ENCODE measurements at places on chromosomes 6 and 20.

- no peak for DNase-seq
- no peak overlapping the region for H3K4me3 ChIP-seq
- H3K4me1 ChIP-seq = no peaks in the 10 kb centered on the region
- H3K27me3 ChIP-seq = no peaks in the 10 kb centered on the region
These were observed 431.8 kb upstream of the MAN1A1 start for GRCh38 chr6:119781365-119781764.

DNA sequence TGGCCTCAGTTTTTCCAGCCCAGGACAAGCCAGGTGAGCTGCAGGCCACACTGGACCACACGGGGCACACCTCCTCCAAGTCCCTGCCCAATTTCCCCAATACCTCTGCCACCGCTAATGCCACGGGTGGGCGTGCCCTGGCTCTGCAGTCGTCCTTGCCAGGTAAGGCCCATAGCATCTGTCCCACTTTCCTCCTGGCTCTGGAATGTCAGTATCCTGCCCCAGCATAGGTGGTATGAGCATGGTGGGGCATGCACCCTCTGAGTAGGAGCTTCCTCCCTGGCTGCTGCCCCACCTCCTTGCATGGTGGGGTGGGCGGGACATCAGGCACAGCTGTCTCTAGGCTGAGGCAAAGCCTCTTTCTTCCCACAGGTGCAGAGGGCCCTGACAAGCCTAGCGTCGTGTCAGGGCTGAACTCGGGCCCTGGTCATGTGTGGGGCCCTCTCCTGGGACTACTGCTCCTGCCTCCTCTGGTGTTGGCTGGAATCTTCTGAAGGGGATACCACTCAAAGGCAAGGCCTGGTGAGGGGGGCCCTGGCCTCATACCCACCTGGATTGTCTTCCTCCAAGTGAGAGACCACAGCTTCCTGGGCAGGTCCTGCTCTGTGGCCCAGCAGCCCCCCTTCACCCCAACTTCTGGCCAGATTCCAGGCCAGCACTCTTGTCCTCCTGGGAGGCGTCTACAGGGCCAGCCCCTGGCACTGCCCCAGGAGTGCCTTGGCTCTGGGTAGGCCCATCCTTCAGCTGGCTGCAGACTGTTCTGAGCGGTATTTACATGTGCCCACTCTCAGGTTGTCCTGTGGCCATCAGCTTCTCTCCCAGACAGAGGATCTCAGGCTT is 9.1 kb downstream of the PI16 start:
- H3K36me3 ChIP-seq = no peaks in the 10 kb centered on the region
- H3K27me3 ChIP-seq = no peaks in the 10 kb centered on the region
- H3K27ac ChIP-seq = no peak overlapping the region
- no peak for DNase-seq
- peaks cover 11% of the 10 kb centered on the region for H3K4me1 ChIP-seq
- H3K4me3 ChIP-seq = no peak overlapping the region

DNA sequence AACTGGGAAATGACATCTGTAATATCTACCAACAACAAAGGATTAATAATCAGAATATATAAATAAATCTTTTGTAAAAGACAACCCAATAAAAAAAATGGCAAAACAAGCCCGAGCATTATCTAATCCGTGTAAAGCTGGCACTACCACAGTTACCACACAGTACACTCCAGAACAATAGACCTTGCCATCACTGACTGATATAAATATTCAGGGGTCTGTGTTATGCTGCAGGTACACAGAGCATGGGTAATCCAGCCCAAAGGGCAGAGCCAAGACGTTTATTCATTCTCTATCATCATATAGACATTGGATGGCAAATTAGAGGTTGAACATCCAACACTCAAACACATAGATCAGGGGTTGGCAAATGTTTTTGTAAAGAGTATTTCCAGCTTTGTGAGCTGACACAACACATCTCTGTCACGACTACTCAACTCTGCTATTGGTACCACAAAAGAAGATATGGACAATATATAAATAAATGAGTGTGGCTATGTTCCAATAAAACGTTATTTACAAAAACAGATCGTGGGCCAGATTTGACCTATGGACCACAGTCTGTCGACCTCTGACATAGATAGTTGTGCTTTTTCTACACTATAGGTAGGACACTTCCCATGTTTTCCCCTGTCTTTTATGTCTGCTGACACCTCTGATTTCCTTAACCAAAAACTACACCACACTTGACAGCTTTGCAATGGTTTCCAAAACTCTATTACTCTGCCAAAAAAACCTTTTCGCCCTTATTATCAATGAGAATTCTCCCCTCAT is 4.5 kb downstream of the NCOA6 start:
- H3K36me3 ChIP-seq = no peaks in the 10 kb centered on the region
- no peak for DNase-seq
- no peak overlapping the region for H3K4me3 ChIP-seq
- H3K4me1 ChIP-seq = peaks cover 11% of the 10 kb centered on the region
- H3K27me3 ChIP-seq = no peaks in the 10 kb centered on the region
- no peak overlapping the region for H3K27ac ChIP-seq

- no peak for DNase-seq
- H3K36me3 ChIP-seq = peaks cover 35% of the 10 kb centered on the region
- peak overlapping the region; percentile 44 for H3K4me3 ChIP-seq
- peaks cover 61% of the 10 kb centered on the region for H3K4me1 ChIP-seq
These were observed 11.4 kb downstream of the TEAD3 start for GRCh38 chr6:35485402-35485877.

DNA sequence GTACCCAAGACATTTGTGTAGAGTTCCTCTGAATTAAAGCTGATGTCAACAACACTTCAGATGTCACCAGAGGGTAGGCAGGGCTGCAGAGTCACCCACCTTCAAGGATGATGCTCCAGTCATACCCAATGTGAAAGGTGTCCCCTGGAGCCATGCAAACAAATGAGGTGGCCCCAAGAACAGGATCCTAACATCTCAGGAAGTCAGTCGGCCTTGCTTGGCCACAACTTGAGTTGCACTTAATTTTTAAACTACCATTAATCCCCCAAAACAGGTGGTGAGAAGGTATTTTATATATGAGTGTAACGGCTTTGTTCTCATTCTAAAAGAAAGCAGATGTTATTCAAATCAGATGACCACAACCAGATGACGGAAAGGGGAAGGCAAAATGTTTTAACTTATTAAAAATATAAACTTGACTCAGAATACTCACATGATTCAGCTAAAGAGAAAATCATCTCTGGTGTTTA is 21.1 kb upstream of the SERPINB1 start:
- H3K4me3 ChIP-seq = no peak overlapping the region
- H3K4me1 ChIP-seq = peaks cover 6% of the 10 kb centered on the region
- no peaks in the 10 kb centered on the region for H3K36me3 ChIP-seq
- H3K27me3 ChIP-seq = no peaks in the 10 kb centered on the region
- H3K27ac ChIP-seq = peak overlapping the region; percentile 66
- no peak for DNase-seq

DNA sequence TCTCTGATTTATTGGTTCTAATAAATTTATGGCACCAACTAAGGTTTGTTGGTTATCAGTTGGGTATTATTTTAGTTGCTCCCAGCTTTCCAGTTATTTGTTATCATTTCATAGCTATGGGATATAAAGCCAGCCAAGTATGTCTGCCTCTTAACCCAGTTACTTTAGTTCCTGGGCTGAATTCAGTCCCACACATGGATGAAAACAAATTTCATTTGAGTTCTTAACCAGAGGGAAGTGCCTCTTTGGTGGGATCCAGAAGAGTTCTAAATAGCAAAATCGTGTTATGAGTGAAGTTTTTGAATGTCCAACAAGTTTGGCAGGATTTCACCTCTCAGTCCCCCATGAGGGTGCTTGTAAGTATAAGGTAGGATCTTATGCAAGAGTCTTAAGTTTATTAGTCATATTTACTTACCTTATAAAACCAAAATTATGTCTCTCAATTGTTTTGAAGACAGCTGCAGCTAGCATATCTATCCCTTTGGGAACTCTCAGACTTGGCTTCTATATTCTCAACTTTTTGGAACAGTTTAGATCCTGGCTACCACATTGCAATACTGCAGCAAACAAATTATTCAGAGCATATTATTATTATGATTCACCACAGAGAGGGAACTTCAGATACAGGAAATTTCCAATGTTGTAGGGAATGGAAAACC is 683.6 kb downstream of the BCKDHB start:
- H3K4me3 ChIP-seq = no peak overlapping the region
- H3K27ac ChIP-seq = peak overlapping the region; percentile 37
- no peak for DNase-seq
- no peaks in the 10 kb centered on the region for H3K27me3 ChIP-seq
- H3K4me1 ChIP-seq = no peaks in the 10 kb centered on the region

- no peaks in the 10 kb centered on the region for H3K27me3 ChIP-seq
- no peak overlapping the region for H3K4me3 ChIP-seq
- DNase-seq = no peak
These were observed 24.2 kb downstream of the ZKSCAN3 start for GRCh38 chr6:28373925-28374324.

GRCh38 chr6:148193063-148193680 is 149.5 kb upstream of the SASH1 start:
- H3K27ac ChIP-seq = no peak overlapping the region

DNA sequence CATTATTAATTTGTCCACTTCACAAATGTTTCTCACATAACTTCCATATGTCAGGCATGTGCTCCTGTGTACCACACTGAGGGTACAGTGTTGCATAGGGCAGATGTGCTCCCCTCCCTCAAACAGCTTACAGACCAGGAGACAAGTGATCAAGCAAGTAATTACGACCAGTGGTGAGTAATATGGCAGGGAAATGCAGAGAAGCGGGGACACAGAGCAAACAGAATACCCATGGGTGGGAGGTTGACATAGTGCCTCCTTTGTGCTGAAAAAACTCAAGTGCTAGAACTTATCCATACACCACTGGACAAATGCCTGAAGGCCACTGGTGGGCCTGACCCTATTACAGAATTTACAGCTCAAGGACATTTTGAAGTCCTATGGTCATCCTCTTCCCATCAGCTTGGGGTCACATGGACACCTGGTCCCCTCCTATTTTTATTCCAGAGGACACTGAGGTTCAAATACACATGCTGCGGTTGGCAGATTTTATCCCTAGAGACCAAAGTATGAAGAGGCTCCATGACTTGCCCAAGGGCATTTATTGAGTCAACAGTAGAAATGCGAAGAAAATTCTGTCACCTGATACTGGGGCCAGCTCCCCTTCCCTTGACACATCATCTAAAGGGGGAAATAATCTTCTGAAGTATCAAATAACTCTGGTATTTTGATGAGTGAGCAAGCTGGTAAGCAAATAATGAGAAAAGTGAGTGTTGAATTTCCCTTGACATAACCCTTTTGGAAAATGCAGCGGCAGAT is 116.6 kb downstream of the QRSL1 start:
- DNase-seq = no peak
- no peak overlapping the region for H3K4me3 ChIP-seq
- H3K27me3 ChIP-seq = peaks cover 4% of the 10 kb centered on the region
- H3K36me3 ChIP-seq = no peaks in the 10 kb centered on the region

- H3K36me3 ChIP-seq = no peaks in the 10 kb centered on the region
- peak overlapping the region; percentile 81 for H3K27ac ChIP-seq
- DNase-seq = no peak
- H3K27me3 ChIP-seq = no peaks in the 10 kb centered on the region
- peaks cover 72% of the 10 kb centered on the region for H3K4me1 ChIP-seq
- no peak overlapping the region for H3K4me3 ChIP-seq
These were observed 22.4 kb downstream of the SYNJ2 start for GRCh38 chr6:158003910-158004700.

- no peak for DNase-seq
- no peak overlapping the region for H3K27ac ChIP-seq
- H3K27me3 ChIP-seq = no peaks in the 10 kb centered on the region
- H3K4me1 ChIP-seq = no peaks in the 10 kb centered on the region
- H3K4me3 ChIP-seq = no peak overlapping the region
These were observed 28.7 kb downstream of the TPX2 start for GRCh38 chr20:31767805-31768204.

DNA sequence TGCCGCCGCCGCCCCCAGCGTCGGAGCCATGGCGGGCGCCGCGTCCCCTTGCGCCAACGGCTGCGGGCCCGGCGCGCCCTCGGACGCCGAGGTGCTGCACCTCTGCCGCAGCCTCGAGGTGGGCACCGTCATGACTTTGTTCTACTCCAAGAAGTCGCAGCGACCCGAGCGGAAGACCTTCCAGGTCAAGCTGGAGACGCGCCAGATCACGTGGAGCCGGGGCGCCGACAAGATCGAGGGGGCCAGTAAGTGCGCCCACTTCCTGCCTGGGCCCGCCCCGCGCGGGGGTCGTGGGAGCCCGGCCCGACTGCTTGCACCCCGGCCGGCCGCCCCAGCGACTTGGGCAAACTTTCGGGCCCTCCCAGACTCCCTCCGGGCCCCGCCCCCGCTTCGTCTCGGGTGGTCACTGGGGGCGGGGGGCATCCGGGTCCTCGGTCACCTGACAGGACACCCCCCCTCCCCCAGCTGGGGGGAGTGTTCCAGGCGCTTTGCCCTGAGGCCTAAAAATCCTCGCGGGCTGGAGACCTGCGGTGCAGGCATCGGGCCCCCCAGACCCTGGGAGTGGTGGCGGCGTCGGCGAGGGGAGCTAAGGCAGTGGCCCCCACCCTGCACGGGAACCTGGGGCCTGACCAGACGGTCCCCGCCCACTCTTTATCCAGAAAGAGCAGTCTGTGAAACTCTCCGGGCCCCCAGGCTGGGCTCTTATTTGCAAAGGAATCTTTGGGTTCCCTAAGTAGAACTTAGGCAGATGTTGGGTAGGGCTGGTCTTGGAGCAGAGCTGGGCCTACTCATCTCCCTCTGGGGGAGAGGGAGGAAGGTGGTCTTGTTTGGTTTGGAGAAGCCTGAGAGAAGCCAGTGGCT is 501 bp downstream of the PLCG1 start:
- H3K27ac ChIP-seq = peak overlapping the region; percentile 99
- no peaks in the 10 kb centered on the region for H3K27me3 ChIP-seq
- H3K4me3 ChIP-seq = peak overlapping the region; percentile 71

GRCh38 chr6:89346433-89346832 is 6.1 kb downstream of the UBE2J1 start:
- no peak overlapping the region for H3K27ac ChIP-seq
- peaks cover 71% of the 10 kb centered on the region for H3K4me1 ChIP-seq
- H3K27me3 ChIP-seq = no peaks in the 10 kb centered on the region

GRCh38 chr6:62775427-62776022 is 435.7 kb upstream of the FKBP1C start:
- H3K27ac ChIP-seq = no peak overlapping the region
- no peaks in the 10 kb centered on the region for H3K4me1 ChIP-seq
- no peaks in the 10 kb centered on the region for H3K36me3 ChIP-seq
- DNase-seq = no peak
- no peak overlapping the region for H3K4me3 ChIP-seq

DNA sequence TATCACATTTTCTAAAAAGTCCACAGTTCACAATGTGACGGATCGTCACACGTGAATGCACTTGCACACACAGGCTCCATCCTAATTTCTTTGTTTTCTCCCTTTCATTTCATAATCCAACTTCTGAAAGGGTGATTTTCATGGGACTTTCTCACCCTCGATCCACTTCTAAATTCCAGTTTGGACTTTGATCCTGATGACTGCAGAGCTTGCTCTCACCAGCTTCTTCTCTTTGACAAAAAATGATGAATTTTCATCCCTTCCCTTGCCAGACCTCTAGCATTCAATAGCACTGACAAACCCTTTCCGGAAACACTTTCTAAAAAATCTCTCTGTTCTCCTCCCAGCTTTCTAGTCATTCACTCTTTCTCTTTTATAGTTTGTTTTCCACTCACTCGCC is 341.2 kb downstream of the SYNE1 start:
- peaks cover 59% of the 10 kb centered on the region for H3K36me3 ChIP-seq
- no peak overlapping the region for H3K4me3 ChIP-seq
- peaks cover 24% of the 10 kb centered on the region for H3K4me1 ChIP-seq
- H3K27ac ChIP-seq = no peak overlapping the region
- no peak for DNase-seq

GRCh38 chr20:44961011-44961869 is 1.0 kb upstream of the TOMM34 start:
- H3K4me1 ChIP-seq = no peaks in the 10 kb centered on the region
- peak overlapping the region; percentile 76 for H3K27ac ChIP-seq
- DNase-seq = no peak
- H3K27me3 ChIP-seq = no peaks in the 10 kb centered on the region
- peak overlapping the region; percentile 78 for H3K4me3 ChIP-seq
- H3K36me3 ChIP-seq = no peaks in the 10 kb centered on the region
